ENCODE measurements at places on chromosomes 3 and 15.

DNA sequence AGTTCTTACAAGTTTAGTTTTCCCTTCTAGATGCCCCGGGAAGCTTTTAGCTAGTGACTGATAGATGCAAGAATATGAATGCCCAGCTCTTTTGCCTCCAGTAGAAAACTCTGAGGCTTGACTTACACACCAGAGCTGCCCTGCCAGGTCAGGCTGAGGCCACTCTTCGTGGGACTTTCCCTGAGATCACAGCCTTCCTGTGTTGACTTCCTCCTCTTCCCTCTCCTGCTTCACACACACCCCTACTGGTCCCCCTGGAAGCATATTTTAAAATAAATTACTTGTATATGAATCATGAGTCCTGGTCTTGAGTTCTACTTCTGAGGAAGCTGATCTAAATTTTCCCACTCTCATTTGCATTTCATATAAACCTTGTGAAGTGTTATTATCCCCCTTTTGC, 413.7 kb downstream of the PDCD6IP start:
- no peak for DNase-seq

- no peak for DNase-seq
These were observed 366.8 kb upstream of the GBE1 start for GRCh38 chr3:82128271-82128670.

DNA sequence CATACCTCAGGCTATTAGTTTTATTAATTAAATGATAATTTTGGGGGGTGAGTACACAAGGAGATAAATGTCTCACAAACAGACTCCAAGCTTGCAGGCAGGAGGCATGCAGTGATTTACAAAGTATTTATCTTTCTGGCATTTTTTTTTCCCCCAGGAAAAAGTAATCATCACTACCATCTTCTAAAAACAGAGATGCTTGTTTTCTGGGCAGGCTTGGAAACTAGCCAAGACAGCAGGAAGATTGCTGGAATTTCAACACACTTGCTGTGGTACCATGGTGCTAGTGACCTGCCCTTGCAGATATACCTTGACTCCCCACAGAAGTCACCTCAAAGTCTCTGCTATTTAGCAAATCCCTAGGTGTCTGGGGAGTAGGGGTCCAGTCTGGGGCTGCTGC, 732.8 kb upstream of the CFAP20DC start:
- DNase-seq: no peak

- peak; percentile 15 for DNase-seq
These were observed 25.1 kb downstream of the C3orf18 start for GRCh38 chr3:50542177-50543034.

- DNase-seq: peak; percentile 18
These were observed 228.2 kb upstream of the ZPLD1 start for GRCh38 chr3:102206511-102207031.

- DNase-seq: no peak
These were observed 192.5 kb upstream of the TSC22D2 start for GRCh38 chr3:150215616-150216015.

DNA sequence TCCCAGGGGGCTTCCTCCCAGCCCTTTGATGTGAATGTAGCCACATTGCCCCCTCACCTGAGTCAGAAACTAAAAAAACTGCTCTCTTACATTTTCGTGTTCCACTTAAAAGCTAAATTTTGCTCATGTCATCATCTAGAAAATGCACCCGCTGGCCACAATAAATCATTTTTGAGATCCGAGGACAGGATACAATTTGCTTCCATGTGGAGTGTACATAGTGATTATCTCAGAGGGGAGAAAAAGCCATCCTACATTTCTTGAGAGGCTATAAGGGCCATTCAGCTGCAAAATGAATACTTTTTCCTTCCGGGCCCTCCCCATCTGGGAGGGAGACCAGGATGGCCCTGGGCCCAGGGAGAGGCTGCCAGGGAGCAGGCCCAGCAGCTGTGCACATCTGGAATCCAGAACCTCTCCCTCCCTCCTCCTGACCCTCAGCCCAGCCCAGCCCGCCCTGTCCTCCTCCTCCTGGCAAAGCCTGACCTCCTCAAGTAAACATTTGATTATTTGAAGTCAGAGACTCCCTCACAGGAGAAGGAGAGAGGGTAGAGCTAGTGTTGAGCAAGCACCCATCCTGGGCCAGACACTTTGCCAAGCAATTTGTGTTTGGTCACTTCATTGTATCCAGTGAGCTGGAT, 59.1 kb downstream of the CORO2B start:
- DNase-seq: no peak
